ENCODE measurements at places on chromosomes 1 and 21. TPM values are rescaled to one million over a fixed set of nuclear protein-coding genes. Genes with fewer than 3 reads are reported as not detected.

DNA sequence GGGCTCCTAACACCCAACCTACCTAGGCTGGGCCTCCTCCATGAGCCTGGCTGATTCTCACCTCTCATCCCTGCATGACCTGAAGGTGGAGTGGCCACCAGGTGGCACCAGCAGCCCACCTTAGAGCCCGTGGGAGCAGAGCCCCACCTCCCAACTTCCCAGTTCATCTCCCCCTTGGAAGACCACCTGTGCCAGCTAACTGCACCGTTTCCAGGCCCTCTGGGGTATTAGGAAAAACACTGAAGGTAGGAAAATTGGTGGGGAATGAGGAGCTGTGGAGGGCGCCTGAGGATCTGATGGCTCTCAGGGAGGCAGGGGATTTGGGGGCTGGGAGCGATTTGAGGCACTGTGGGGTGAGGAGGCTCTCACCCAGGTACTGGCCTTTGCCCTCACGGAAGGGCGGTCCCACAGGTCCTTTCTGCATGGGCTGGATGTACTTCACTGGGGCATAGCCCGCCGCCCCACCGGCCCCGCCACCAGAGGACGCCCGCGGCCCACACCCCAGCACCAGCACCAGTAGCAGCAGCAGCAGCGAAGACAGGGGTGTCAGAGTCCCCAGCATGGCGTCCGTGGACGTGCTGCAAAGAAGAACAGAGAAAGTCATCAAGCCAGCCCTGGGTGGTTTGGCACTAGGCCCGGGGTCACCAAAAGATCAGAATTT lies 11.1 kb downstream of the ADPRS start:
- H3K36me3 ChIP-seq = no peaks in the 10 kb centered on the region
- H3K27me3 ChIP-seq = no peaks in the 10 kb centered on the region
- H3K27ac ChIP-seq = no peak overlapping the region
- H3K4me1 ChIP-seq = no peaks in the 10 kb centered on the region

- no peaks in the 10 kb centered on the region for H3K27me3 ChIP-seq
- no peak for DNase-seq
- no peak overlapping the region for H3K27ac ChIP-seq
- peaks cover 6% of the 10 kb centered on the region for H3K4me1 ChIP-seq
- no peaks in the 10 kb centered on the region for H3K36me3 ChIP-seq
- no peak overlapping the region for H3K4me3 ChIP-seq
Observed at GRCh38 chr1:205274041-205274691, 46.4 kb downstream of the TMCC2 start.

GRCh38 chr1:111140680-111140967 lies 601 bp downstream of the CEPT1 start:
- H3K27me3 ChIP-seq = peaks cover 2% of the 10 kb centered on the region
- H3K36me3 ChIP-seq = no peaks in the 10 kb centered on the region
- H3K27ac ChIP-seq = peak overlapping the region; percentile 92
- H3K4me3 ChIP-seq = peak overlapping the region; percentile 69
- H3K4me1 ChIP-seq = peaks cover 5% of the 10 kb centered on the region

GRCh38 chr1:75745276-75745675 lies 20.8 kb downstream of the ACADM start:
- H3K4me3 ChIP-seq = no peak overlapping the region
- H3K36me3 ChIP-seq = no peaks in the 10 kb centered on the region
- no peak for DNase-seq
- H3K27ac ChIP-seq = no peak overlapping the region
- H3K27me3 ChIP-seq = no peaks in the 10 kb centered on the region

DNA sequence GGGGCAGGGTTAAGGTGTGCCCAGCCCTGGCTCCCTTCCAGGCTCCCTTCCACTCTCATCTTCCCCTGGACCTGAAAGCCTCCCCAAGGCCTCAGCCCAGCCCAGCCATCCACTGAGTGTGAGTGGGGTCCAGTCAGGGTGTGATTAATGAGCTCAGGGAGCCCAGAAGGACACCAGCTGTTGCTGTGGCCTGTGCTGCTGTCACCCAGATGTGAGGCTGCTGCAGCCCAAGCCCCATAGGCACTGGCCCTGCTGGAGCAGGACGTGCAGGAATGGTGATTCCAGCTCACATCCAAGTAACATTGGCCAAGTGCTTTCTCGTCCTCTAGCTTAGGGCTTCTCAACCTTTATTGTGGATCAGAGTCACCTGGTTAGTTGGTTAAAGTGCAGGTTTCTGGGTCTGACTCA lies 77.6 kb downstream of the EPHB2 start:
- no peaks in the 10 kb centered on the region for H3K27me3 ChIP-seq
- H3K27ac ChIP-seq = peak overlapping the region; percentile 48
- H3K4me1 ChIP-seq = peaks cover 21% of the 10 kb centered on the region
- DNase-seq = no peak

DNA sequence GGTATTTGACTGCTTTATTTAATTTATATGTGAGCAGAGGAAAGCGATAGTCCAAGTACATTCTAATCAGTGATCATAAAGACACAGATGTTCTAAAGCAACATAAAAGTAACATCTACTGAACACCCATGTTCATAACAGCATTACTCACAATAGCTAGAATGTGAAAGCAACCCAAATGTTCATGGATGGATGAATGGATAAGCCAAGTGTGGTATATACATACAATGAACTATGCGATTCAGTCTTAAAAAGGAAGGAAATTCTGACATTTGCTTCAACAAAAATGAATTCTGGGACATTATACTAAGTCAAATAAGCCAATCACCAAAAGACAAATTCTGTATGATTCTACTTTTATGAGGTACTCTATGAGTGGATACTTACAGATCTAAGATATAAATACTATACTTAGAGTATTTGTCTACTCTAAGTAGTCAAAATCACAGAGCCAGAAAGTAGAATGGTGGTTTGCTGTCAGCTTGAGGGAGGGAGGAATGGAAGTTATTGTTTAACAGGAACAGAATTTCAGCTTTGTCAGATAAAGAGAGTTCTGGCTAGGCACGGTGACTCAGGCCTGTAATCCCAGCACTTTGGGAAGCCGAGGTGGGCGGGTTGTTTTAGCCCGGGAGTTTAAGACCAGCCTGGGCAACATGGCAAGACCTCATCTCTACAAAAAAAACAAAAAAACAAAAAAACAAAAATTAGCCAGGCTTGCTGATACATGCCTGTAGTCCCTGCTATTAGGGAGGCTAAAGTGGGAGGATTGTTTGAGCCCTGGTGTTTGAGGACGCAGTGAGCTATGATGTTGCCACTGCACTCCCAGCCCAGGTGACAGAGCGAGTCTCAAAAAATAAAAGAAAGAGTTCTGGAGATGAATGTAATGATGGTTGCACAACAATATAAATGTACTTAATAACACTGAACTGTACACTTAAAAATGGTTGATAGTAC lies 79.7 kb upstream of the ARHGAP29 start:
- no peaks in the 10 kb centered on the region for H3K4me1 ChIP-seq
- no peaks in the 10 kb centered on the region for H3K27me3 ChIP-seq
- no peak for DNase-seq
- H3K36me3 ChIP-seq = no peaks in the 10 kb centered on the region
- no peak overlapping the region for H3K27ac ChIP-seq

Gene FOXO6
- 3.9 TPM for total RNA-seq

Gene REN
- total RNA-seq = 71.6 TPM

Gene AADACL4
- total RNA-seq = not detected

Gene LEMD1
- 1.4 TPM for total RNA-seq

Gene C4BPB
- 26.8 TPM for total RNA-seq

Data from ovary (tissue), 10 donors.